ENCODE measurements at places on chromosomes 12 and 14.

GRCh38 chr12:121297435-121297991, 1.0 kb upstream of the CAMKK2 start:
- no peak for DNase-seq

DNA sequence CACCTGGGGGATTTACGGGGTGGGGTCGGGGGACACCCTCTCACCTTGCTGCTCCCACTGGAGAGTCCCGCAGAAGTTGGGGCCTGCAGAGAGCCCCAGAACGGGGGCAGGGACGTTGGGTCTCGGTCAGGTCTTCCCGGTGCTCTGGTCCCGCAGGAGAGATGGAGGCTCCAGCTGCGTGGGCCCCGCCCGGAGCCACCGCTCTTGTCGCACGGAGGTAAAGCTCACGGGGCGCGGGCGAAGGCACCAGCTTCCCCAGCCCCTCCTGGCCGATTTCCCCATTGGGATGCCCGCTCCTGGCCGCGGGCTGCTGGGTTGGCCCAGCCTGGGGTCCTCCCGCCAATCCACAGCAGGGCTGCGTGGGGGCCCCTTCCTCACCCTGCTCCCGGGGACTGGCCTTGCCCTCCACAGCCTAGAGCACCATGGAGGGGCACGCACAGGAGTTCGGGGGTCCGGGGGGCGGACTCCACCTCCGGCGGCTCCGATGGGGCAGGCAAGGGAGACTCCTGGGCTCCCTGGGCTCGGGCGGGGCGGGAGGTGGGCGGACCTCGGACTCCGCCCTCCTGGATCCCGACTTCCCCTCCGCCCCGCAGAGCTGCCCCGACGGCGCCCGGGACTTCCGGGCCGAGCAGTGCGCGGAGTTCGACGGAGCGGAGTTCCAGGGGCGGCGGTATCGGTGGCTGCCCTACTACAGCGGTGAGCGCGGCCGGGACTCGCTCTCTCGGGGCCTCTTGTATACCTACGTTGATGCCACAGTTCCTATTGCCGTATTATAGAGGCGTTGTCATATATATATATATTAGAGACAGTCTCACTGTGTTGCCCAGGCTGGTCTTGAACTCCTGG, 8.4 kb downstream of the PAPLN start:
- no peak for DNase-seq

DNA sequence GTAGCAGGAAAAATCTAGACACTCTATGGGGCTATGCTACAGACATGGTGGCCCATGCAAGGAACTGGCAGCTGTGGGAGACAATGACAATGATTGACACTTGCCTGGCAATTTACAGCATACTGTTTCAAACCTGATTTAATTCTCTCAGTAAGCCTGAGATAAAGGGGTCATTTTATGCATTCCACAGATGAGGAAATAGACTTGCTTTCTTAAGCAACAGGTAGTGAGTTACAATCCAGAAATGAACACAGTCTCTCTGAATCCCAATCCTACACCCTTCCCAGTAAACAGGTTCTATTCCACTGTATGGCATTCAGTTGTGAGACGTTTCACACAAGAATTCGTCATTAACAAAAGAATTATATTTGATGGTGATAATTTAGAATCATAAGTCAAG, 15.5 kb upstream of the PCNX1 start:
- DNase-seq = no peak

- DNase-seq = no peak
These were observed 67.3 kb upstream of the FUT8 start for GRCh38 chr14:65345266-65345665.

GRCh38 chr12:131720921-131721320, 10.0 kb downstream of the SFSWAP start:
- DNase-seq = no peak
